Kidney tubule cell (primary cell): ENCODE measurements at places on chromosomes 7 and 10.
A peak's percentile ranks its signal among the peaks of the same experiment; 100 is the strongest.

GRCh38 chr10:77846718-77847311, 79.7 kb downstream of the DLG5 start:
- peak; percentile 66 for DNase-seq

DNA sequence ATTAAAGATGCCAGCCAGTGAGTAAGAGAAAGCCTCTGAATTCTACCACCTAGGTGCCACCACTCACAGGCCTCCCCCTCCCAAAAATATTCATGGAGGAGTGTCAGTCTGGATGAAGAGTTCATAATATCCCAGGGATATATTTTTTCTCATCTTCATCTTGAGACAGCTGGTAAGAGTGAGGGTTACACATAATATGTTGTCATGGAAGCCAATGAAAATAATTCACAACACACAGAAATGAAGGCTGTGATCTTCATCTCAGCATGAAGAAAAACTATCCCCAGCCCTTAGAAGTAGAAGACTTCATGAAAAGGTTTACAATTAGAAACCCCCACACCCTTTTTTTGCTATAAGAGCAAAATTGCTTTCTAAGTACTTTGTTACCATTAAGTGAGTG, 175.6 kb downstream of the DNAH11 start:
- DNase-seq: no peak

GRCh38 chr7:152000191-152000590, 25.3 kb upstream of the GALNT11 start:
- DNase-seq: no peak

DNA sequence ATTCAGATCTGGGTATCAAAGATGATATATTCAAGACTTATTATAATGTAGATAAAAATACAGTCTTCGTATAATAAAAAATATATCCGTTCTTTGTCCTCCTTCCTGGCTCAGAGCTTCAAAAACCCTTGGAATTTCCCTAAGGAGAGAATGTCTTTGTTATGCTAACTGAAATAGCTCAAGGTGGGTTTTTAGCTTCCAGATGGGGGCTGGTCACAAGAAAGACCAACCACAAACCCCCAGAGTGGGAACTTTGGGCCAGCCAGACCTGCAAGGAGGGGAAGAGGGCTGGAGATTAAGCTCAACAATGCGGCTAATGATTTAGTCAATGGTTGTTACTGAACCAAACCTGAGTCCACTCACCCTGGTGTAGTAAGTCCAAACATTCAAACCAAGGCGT, 196.4 kb downstream of the SDHAF3 start:
- no peak for DNase-seq

DNA sequence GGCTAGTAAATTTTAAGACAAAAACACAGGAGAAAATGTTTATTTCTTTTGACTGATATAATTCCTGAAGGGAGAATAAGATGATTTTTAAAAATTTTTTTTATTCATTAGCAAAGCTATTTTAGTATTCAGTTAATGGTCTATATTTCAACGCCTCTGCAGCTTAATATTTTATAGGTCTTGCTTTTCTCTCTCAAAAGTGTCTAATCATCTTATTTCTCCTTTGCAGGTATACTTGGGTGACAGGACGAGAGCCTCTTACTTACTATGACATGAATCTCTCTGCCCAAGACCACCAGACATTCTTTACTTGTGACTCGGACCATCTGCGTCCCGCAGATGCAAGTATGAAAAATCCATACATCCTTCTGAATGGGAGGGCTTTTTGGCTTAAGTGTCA, 177.0 kb downstream of the ST7 start:
- DNase-seq: no peak

- no peak for DNase-seq
These were observed 400.9 kb upstream of the SEMA3D start for GRCh38 chr7:85587785-85588184.

DNA sequence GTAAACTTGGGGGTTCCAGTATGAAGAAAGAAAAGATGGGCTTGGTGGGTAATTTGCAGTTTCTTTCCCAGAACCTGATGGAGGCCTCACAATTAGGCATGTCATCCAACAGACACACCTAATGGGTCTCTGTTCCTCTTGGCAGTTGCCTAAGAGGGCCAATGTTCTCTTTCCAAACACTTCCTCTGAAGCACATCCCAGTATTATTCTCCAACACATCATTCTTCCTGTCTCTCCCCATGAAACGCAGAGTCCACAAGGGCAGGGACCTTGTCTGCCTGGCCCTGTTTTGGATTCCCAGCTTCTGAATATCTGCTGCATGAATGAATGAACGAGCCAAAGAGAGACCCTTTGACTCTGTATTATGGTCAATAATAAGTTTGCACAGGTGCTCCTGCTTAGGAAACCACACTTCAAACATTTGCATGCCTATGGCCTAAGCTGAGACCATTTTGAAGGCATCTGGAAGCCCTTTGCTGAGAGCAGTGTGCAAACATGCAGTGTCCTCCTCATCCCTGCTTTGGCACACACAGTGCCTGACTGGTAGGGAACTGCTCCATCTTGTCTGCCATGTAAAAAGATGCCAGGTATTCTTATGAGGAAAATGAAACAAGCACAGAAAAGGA, 100.9 kb upstream of the CHST15 start:
- DNase-seq: no peak

- DNase-seq: peak; percentile 69
These were observed 236.2 kb downstream of the PCLO start for GRCh38 chr7:82926477-82926876.

GRCh38 chr10:61987537-61987936, 86.0 kb downstream of the ARID5B start:
- DNase-seq: no peak

DNA sequence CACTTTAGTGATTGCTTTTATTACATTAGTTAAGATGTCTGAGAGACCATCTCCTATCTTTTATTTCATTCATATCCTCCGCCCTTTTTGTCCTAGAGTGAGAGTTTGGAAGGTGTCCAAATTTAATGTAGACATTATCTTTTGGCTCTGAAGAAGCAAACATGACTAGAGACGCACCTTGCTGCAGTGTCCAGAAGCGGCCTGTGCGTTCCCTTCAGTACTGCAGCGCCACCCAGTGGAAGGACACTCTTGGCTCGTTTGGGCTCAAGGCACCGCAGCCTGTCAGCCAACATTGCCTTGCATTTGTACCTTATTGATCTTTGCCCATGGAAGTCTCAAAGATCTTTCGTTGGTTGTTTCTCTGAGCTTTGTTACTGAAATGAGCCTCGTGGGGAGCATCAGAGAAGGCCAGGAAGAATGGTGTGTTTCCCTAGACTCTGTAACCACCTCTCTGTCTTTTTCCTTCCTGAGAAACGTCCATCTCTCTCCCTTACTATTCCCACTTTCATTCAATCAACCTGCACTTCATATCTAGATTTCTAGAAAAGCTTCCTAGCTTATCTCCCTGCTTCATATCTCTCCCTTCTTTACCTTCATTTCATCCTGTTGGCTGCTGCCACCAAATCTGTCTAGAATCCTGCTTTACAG, 10.4 kb upstream of the CLCN1 start:
- peak; percentile 51 for DNase-seq

DNA sequence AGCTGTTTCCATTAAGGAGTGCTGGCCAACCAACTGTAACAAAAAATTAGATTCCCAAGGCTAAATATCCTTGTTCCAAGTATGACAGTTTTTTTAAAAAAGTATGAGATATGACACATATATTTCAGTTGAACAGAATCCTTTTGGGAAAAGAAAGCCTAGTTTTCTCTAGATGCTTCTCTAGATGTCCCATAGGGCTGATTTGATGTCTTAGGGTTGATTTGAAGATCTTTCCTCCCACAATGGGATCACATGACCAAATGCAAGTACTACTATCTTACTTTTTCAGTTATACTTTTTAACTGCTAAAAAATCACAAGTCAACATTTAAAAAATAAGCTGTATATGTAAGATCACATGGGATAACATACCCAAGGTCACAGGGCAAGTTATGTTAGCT, 3.7 kb downstream of the NAMPT start:
- no peak for DNase-seq

- DNase-seq: peak; percentile 88
These were observed 16.2 kb upstream of the PAX2 start for GRCh38 chr10:100728928-100729861.

- no peak for DNase-seq
These were observed 1105.7 kb downstream of the XPNPEP1 start for GRCh38 chr10:108817584-108817983.

DNA sequence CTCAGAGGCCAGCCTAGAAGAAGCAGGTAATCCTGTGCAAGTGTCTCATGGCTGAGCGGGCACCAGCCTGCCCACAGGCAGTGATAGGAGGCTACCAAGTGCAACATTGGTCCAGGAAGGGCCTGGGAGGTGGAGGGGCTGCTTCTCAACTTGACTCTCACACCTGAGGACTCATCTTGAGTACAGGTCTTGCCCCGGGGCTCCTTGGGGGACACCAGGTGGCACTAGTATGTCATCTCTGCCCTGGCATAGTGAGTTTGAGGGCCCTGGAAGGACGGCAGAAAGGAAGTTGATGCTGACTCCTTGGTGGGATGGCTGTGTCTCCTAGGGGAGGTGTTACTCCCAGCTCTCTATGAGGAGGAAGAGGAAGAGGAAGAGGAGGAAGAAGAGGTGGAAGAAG, 2.3 kb downstream of the CCDC136 start:
- DNase-seq: peak; percentile 23

DNA sequence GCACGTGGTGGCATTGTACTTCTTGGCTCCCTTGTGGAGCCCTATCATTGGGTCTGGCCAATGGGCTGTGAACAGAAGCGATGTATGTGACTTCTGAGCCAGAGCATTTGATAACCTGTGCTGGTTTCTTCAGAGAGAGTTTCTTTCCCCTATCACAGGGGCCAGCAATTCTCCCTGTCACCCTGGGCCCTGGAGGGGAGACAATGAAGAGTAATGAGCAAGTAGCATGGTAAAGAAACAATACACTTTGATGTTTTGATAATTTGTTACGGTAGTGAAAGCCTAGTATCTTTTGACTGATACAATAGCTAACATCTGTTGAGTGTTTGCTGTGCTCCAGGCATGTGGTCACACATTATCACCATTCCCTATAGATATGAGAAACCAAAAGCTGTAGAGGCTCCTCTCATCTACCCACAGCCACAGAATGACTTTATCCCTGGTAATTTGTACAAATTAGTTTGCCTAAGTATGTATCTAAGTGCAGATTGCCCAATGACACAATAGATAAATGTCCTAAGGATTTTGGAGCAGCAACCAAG, 113.4 kb upstream of the SVIL start:
- no peak for DNase-seq

DNA sequence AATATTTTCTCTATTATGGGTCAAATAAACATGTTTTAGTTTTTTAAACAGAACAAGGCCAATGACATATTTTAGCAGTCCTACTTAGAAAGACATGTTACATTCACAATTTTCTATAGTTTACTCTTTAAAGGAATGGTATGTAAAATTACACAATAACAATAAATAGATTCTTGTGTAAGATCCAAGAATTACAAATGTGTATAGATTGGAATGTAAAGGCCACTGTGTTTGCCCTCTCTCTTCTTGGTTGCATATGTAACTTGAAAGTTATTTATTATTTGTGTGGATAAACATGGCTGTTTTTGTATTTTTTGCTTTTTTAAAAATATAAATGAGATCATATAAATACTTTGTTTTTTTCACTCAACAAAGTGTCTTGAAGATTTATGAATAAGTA, 979.3 kb upstream of the CELF2 start:
- no peak for DNase-seq

GRCh38 chr10:27494116-27494805, 9.8 kb upstream of the RAB18 start:
- no peak for DNase-seq

- DNase-seq: no peak
These were observed 155.0 kb downstream of the STK31 start for GRCh38 chr7:23864973-23865372.

DNA sequence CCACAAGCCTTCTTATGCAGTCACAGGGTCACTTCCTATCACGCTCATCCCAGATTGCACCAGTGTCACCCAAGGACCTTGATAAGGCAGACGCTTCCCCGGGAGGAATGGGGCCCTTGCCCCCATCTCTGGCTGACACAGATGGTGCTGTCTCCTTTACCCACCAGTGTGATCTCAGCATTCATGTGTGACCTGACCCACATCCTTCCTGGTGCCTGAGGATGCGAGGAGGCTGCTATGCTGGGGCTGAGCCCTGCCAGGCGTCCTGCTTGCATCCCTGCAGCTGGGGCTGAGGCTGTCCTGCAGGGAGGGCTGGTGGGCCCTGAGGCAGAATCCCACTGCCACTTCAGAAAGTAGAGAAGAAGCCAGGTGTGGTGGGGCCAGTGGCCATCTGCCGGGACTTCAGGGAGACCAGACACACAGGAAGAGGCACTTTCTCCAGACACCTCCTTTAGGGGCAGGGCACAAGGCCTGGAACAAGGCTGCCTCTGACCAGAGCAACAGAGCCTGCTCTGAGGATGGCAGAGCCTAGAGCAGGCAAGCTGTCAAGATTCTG, 35.3 kb downstream of the RASGEF1A start:
- no peak for DNase-seq

- peak; percentile 32 for DNase-seq
These were observed 100.5 kb downstream of the ZEB1 start for GRCh38 chr10:31419394-31420063.

DNA sequence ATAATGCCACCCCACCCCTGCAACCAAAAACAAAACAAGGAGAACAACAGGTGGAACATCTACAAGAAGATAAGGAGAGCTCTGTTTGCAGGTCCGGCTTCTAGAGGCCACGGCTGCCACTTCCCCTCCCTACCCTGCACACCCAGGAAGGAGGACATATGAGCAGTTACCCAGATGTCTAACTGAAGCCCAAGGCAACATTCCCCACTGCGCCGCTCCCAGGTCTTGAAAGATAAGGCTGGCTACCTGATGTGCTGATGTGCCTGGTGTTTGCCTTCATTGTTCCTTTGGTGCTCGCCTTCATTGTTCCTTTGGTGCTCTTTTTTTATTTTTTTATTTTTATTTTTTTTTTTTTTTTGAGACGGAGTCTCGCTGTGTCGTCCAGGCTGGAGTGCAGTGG, 21.0 kb downstream of the HPS6 start:
- DNase-seq: no peak

GRCh38 chr7:106045586-106045985, 66.5 kb downstream of the SYPL1 start:
- DNase-seq: no peak

DNA sequence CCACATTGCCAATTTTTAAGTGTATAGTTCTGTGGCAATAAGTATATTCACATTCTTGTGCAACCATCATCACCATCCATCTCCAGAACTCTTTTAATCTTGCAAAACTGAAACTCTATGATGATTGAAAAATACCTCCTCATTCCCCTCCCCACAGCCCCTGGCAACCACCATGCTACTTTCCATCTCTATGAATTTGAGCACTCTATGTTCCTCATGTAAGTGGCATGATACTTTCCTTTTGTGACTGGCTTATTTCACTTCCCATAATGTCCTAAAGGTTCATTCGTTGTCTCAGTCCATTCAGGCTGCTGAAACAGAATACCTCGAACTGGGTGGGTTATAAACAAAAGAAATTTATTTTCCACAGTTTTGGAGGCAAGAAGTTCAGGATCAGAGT, 23.4 kb upstream of the EGR2 start:
- DNase-seq: no peak

- DNase-seq: no peak
These were observed 4.5 kb upstream of the DNMBP start for GRCh38 chr10:100014071-100014762.

GRCh38 chr10:68861253-68861652, 33.9 kb downstream of the STOX1 start:
- DNase-seq: peak; percentile 13
